ENCODE measurements at places on chromosomes 5 and 9. TPM values are rescaled to one million over a fixed set of nuclear protein-coding genes. Genes with fewer than 3 reads are reported as not detected.

EIF4E1B gene
- not detected for total RNA-seq

FOXD4L4 gene
- 1.2 TPM for total RNA-seq

DNA sequence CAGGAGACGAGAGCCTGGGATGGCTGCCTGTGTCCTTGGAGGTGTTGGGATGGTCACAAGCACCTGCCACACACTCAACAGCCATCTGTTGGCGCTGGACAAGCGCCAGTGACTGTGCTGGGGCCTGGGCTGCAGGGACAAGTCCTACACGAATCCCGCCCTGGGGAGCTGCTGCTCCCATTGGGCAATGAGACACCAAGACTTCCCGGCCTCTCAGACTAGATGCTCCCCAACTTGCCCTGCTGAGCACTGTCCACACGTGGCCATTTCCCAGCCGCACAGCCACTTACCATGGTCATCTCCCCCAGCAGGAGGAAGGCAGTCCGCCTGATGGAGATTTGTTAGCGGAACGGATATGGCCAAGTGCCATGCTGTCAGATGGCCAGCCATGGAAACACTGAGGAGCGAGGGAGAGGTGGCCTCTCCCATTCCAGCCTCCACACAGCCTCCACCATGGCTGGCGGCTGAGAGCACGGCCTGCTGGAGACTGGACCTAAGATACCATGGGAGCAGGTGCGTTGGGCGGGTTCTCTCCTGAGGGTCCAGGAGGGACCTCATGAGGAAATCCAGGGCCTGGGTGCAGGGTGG lies 43.9 kb downstream of the PRRT1B start:
- DNase-seq: no peak
- H3K4me3 ChIP-seq: no peak overlapping the region
- H3K27me3 ChIP-seq: no peaks in the 10 kb centered on the region
- no peak overlapping the region for H3K27ac ChIP-seq
- H3K4me1 ChIP-seq: peaks cover 4% of the 10 kb centered on the region

DNA sequence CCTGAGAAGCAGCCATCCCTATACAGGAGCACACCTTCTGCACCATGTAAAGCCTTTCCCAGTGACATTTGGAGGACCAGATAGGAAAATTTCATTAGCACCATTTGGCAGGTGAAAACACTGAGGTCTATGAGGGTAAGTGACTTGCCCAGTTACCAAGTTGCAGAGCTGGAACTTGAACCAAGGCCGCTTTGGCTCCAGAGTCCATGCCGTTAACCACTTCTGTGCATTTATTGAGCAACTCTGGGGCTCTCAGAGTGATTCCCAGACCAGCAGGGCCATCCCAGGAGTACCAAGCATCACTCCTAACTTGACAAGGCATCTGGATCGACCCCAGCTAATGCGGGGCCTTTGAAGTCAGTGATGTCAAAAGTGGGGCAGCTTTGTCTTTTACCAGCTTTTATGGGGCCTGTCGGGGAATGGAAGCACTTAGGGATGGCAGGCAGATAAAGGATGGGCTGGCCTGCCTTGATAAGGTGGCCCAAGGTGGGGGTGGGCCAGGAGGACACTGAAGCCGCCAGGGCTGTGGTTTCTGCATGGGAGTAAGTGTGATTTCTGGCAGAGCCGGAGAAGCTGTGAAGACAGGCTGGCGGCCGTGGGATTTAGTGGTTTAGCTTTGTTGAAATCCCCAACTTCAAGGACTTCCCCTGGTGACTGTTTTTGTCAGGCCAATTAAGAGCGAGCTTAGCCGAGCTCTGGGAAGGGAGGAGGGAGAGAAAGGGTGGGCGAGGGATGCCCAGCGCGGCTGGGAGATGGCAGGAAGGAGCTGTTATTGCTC lies 127.3 kb downstream of the MACROH2A1 start:
- no peak overlapping the region for H3K4me3 ChIP-seq
- DNase-seq: no peak
- H3K4me1 ChIP-seq: no peaks in the 10 kb centered on the region
- H3K27ac ChIP-seq: no peak overlapping the region
- H3K27me3 ChIP-seq: no peaks in the 10 kb centered on the region
- H3K36me3 ChIP-seq: no peaks in the 10 kb centered on the region

DNA sequence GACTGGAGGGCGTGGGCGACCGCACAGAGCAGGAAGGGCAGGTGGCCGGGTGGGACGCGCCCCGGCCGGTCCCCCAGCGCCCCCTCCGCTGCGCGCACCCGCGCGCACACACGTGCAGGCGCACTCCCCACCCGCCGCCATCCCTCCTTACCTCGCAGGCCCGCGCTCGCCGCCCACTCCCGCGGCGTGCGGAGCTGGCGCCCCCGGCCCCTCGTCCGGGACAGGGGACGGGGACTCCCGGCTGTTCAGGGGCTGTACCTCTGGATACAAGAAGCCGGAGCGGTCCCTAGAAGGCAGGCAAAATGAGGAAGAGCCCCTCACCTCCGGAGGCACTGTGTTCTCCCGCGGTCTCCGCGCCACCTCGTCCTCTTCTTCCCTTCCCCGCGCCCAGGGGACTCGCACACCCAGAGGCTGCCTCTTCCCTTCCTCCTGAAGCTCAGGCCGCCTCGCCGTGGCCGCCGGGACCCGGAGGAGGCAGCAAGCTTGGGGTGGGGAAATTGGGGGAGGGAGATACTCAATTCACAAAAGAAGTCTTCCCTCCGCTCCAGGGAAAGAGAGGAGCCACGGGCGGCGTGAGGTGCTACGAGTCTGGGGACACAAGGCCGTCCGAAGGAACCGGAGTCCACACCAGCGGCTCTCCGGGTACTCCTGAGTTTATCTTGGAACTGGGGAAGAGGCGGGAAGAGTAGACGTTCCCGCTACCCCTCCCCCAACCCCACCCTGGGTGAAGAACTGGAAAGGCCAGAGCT lies 1.4 kb upstream of the GABRB2 start:
- no peak overlapping the region for H3K27ac ChIP-seq
- no peaks in the 10 kb centered on the region for H3K36me3 ChIP-seq
- H3K27me3 ChIP-seq: peaks cover 66% of the 10 kb centered on the region
- H3K4me3 ChIP-seq: peak overlapping the region; percentile 76

NDFIP1 gene
- total RNA-seq: 50.8 TPM

DNA sequence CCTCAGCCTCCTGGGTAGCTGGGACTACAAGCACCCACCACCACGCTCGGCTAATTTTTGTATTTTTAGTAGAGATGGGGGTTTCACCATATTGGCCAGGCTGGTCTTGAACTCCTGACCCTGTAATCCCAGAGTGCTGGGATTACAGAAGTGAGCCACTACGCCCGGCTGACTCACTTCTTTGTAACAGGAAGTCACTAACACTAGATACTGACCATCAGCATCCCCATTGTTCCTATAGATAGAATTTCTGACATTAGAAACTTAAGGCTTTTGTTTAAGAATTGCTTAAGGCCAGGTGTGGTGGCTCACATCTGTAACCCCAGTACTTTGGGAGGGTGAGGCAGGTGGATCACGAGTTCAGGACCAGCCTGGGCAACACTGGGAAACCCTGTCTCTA lies 42.2 kb downstream of the LEAP2 start:
- no peak overlapping the region for H3K4me3 ChIP-seq
- H3K27me3 ChIP-seq: no peaks in the 10 kb centered on the region
- DNase-seq: peak; percentile 8
- peaks cover 95% of the 10 kb centered on the region for H3K36me3 ChIP-seq

DNA sequence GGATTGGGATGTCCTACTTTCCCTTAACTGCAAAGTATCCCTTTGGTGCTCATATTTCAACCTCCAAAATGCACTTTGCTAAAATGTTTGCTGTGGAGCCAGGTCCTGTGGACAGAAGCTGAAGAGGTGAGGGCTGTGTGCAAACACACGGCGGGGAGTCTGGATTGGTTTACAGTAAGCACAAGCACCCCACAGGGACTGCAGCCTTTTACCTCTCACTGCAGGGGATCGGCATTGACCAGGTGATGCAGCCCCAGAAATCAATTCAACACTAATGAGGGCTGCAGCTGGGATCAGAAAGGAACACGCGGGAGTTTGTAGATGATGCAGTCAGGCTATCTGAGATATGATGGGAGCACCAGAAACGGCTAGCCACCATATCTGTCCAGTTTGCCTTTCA lies 450.9 kb downstream of the CCDC171 start:
- no peaks in the 10 kb centered on the region for H3K27me3 ChIP-seq
- H3K4me3 ChIP-seq: no peak overlapping the region
- no peak for DNase-seq
- no peak overlapping the region for H3K27ac ChIP-seq

DNA sequence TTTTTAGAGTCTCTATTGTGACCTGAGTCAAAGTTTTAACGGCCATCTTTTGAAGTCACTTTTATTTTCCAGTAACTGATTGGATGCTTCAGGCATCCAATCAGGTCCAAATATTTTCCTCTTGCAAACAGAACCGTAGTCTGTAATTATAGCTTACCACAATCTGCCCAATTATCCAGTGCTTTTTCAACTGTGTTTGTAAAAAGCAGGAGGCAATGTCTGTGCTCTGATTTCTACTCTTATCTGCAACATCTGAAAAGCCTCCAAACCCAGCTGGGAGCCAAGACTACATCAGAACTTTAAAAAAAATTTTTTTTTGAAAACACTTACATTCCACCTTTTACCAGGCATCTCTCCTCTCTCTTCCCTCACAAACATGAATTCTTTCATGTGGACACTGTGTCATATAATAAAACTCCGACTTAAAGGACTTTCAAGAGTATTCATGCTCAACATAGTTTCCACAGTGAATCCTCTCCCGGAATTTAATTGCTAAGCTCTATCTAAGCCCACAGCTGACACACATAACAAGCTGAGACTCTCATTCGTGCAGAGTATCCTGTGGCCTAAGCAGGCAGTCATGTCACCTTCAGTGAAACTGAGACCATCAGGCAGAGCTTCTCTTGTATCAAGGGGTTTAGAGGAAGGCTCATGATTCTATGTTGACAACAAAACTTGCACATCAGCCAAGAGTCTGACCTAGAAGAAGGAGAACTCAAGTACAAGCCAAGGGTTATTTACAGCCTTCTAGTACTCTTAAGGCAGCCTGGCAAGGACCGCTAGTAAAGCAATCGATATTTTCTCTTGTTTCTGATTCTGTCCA lies 272.7 kb downstream of the TLE1 start:
- H3K4me1 ChIP-seq: no peaks in the 10 kb centered on the region
- DNase-seq: no peak
- H3K36me3 ChIP-seq: no peaks in the 10 kb centered on the region

DNA sequence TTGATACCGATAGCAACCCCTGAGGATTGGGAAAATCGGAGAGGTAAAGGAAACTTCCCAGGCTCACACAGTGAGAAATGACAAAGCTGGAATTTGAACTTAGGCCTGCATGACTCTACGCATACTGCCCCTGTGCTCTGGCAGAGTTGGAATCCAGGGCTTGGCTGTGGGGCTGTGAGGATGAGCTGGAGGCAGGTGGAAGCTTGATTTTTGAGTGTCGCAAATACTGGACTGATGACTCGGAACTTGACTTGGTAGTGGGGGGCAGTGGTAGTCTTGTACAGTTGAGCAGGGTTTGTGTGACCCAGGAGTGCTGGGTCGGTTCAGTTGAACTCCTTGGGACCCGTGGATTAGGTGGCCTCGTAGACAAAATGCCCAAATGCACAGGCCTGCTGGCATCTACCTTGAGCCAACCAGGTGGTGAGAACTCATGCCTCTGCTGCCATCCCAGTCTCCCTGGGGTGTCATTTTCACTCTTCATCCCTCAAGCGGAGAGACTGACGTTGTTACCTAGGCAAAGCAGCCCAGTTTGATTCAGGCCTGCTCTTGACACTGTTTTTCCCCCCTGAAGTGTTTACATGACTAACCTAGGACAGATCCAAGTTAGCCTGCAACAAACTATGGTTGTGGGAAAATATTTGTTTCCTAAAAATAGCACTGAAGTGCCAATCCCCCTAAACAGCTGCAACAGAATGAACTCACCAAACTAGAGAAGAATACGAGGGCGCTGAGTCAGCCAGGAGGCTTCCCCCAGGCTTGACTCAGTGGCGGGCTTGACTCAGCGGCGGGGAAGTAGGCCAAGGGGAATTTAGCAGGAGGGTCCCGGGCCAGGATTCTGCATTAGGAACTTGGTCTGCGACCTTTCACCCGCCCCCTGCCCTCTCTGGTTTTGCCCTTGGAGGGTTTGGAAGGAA lies 45.7 kb upstream of the ORM1 start:
- H3K36me3 ChIP-seq: no peaks in the 10 kb centered on the region
- H3K27ac ChIP-seq: peak overlapping the region; percentile 81
- H3K27me3 ChIP-seq: no peaks in the 10 kb centered on the region
- DNase-seq: peak; percentile 87
- H3K4me1 ChIP-seq: peaks cover 37% of the 10 kb centered on the region

NELFB gene
- 38.0 TPM for total RNA-seq

DNA sequence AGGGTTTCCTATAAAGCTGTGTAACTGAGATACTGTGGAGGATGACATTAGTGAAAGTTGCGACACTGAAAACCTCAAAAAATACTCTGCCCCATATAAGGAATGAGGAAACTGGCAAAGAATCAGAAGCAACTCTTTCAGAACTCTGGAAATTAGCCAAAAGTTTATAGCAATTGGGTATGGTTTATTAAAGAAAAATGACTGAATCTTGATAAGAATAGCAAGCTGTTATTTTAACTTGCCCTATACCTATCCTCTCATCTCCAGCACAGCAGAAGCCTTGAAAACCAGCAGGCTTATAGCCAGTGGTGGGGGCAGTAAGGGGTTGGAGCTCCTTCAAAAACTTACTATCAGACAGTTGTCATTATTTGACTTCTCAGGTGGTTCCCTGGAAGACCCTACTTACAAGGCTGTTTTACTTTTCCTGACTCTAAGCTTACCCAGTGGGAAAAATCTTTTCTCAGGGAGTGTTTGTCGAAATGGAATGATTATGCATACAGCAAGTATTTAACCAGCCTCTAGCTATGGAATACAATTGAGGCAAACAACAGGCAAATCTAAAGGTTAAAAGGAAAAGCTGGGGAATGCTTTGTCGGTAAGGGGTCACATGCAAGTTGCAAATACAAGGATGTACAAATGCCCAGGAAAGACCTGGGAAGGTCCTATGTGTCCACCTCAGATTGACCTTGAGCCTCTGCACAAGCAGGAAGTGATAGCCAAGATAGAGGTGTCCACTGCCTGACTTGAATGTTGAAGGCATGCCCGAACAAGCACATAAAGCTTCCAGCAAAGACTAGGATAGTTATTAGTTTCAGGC lies 21.0 kb upstream of the FAM151B start:
- H3K27me3 ChIP-seq: no peaks in the 10 kb centered on the region
- peak overlapping the region; percentile 16 for H3K4me3 ChIP-seq
- DNase-seq: peak; percentile 56

All from MCF 10A (cell line).